ENCODE measurements at places on chromosomes 4 and X.

DNA sequence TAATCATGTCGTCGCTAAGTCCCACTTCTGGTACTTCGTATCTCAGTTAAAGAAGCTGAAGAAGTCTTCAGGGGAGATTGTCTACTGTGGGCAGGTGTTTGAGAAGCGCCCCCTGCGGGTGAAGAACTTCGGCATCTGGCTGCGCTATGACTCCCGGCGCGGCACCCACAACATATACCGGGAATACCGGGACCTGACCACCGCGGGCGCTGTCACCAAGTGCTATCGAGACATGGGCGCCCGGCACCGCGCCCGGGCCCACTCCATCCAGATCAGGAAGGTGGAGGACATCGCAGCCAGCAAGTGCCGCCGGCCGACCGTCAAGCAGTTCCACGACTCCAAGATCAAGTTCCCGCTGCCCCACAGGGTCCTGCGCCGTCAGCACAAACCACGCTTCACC is 11.3 kb downstream of the PNCK start:
- DNase-seq: no peak

DNA sequence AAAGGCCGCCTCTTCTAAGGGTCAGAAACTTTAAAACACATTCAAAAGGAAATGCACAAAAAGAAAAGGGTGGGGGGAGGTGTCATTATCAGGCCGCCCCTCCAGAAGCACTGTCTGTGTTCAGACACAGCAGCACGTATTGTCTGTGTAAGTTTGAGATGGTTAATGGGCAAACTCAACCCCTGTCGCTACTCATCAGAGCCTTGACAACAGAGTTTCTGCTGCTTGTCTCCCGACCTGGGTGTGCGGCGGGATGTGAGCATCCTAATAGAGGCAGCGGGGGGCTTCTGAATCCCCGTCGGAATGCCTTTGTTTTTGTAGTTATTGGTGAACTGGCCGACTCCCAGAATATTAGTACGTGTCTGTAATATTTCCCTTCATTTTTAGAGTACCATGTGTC is 158.9 kb downstream of the DCTD start:
- no peak for DNase-seq

GRCh38 chr4:29052266-29052665 is 1667.9 kb upstream of the PCDH7 start:
- no peak for DNase-seq

GRCh38 chrX:70043685-70044084 is 6.1 kb downstream of the AWAT2 start:
- no peak for DNase-seq

- DNase-seq: no peak
These were observed 11.8 kb upstream of the ELF2 start for GRCh38 chr4:139188648-139189416.

- DNase-seq: no peak
These were observed 108.9 kb downstream of the AFAP1 start for GRCh38 chr4:7830747-7831146.

DNA sequence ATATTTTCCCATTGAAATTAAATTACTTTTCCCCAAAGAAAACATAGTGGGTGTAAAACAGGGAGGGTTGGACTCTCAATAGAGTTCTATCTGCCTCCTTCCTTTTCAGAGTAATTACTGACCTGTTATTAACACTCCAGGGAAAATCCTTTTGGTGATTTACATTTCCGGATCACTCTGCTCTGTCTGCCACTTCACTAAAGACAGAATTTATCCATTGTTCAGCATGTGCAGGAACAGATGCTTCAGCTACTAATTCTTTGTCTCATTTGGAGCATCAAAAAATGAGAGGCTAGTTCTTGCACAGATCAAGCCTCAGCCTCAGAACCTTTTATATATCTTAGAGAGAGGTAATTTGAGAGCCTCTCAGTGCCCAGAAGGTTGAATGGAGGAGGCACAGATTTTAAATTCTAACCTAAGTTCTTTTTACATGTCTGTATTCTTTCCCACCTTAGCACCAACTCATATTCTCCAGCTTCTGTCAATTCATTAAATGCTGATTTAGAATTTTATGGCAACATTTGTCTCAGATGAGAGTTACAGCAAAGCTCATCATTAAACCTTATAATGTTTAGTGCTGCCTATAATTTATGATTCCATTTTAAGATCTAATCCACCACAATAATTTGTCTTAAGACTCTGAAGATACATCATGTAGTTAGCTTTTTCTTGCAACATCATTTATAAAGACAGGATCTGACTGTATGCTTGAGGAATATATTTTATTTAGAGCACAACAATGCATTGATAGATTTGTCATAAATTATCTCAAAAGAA is 1494.4 kb downstream of the STIM2 start:
- DNase-seq: no peak

- DNase-seq: no peak
These were observed 153.8 kb downstream of the DCK start for GRCh38 chr4:71147261-71147660.

DNA sequence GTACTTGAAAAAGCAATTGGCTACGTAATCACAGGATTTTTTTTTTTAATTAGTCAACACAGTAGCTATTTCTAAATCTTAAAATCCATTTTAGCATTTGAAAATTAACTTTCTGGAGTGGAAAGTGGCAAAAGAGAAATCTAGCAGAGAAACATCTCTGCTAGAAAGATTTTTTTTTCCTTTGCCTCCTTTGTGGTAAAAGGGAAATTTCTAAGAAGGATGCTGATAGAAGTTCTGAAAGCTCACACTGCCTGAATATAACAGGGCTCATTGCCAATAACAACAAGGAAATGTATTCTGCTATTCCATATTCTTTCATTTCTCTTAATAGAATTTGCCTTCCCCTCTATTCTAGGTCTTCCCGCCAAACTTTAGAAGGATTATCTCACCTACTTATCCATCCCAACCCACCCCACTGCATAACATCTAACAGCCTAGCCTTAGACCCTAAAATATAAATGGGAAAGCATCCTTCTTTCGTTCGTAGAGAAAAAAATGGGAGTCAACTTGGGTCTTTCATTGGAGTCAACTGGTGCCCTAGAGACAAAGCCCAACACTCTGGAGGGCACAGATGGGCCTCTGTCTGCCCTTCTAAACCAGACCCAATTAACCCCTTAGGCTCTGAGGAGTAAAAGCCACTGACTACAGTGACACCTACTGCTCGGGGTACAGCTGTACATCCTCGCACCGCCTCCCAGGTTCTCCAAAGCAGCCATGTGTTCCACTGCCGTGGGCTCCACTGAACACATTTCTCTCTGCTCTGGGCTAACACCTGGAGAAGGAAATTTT is 103.9 kb downstream of the MAML3 start:
- no peak for DNase-seq

- no peak for DNase-seq
These were observed 200.6 kb upstream of the GATB start for GRCh38 chr4:151961456-151961855.

GRCh38 chr4:56405016-56405415 is 17.7 kb upstream of the AASDH start:
- DNase-seq: no peak

DNA sequence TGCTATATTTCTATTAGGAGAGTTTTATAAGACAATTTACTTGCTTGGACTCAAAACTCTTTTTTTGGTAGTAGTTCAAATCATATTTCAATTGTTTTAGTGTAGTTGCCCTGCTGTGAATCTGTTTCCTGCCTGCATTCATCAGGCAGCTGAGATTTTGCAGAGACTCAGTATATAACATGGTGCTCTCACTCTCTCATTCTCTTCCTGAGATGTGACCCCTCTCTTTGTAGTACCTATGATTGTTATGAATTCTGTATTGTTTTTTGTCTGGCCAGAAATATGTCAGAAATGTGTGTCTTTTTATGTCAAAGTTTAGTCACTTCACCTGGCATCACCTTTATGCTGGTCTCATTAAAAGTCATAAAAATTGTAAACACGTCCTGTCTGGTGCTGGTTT is 374.0 kb downstream of the RAPGEF2 start:
- DNase-seq: no peak

GRCh38 chrX:110414679-110415439 is 56.2 kb downstream of the RTL9 start:
- DNase-seq: no peak

All from stimulated activated CD8-positive, alpha-beta memory T cell treated with anti-CD3 and anti-CD28 coated beads, Interleukin-15, amount 100 ng/mL, for 24 hours (primary cell).